ENCODE measurements at places on chromosomes 13 and 19.

GRCh38 chr13:28607187-28607955 lies 51.6 kb upstream of the POMP start:
- DNase-seq = no peak

DNA sequence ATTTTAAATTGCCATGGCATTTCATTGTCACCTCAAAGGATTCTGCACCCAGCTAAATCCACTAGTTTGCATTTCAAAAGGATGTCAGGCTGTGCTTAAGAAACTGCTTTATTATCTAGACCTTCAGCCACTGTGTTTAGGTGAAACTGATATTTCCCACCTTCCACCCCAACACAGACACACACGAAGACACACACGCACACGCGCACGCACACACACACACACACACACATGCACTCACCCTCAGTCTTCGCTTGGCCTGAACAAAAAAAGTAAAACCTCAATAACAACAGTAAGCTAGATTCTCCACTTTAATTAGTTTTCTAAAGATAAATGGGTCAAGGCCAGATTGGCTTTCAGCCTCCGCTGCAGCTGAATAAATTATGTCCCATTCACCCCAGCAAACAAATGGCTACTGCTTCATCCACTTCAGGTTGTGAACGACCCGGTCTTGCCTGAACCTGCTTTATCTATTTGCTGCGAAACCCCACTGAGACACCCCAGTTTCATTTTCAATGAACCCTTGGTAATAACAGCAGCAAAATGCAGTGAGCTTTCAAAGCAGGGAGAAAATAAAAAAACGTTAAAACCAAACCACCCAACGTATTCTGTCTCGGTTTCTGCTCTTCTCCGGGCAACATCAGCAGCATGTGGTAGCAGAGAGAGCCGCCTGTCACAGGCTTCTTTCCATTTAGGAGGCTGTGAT lies 166.8 kb downstream of the DCT start:
- DNase-seq = no peak

GRCh38 chr13:22589880-22590279 lies 590.9 kb upstream of the SGCG start:
- DNase-seq = no peak

DNA sequence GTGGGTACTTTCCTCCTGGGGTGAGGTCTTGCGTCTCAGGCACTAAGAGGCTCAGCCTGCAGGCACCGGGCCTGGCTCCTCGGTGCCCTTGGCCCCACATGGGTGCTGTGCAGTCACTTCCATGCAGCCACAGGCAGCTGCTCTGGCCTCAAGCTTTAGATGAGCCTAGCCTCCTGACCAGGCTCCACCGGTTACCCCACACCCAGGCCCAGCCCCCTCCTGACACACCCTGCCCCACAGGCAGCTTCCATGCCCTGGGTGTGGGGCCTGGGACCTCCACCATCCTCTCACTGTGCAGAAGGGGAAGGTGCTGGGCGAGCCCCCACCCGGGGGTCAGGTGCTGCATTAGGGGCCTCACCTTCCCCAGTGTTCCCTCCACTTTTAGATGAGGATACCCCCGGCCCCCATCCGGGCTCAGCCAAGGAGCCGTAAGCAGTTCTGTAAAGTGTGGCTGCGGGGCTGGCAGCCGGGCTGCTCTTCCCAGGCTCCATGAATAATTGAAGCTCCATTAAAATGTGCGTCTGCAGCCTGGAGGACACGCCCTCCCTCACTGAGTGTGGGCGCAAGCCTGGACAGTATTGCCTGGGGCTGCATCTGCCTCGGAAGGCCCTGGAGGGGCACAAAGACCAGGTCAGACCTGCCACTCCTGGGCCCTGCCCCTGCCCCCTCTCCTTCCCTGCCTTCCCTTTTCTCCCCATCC lies 72.5 kb upstream of the KCTD15 start:
- no peak for DNase-seq

- DNase-seq = no peak
Measured at GRCh38 chr13:106700439-106700838, 132.5 kb upstream of the ARGLU1 start.

All from thoracic aorta (tissue), 2 donors.